Mucosa of gallbladder (tissue), 1 donor: ENCODE measurements at places on chromosomes 4 and X. TPM values are rescaled to one million over a fixed set of nuclear protein-coding genes. Genes with fewer than 3 reads are reported as not detected.

The ARL9 gene
- 0.43 TPM for total RNA-seq

The ADH1A gene
- total RNA-seq: 5.4 TPM

The PDLIM5 gene
- total RNA-seq: 154 TPM

The KIAA0232 gene
- total RNA-seq: 35.0 TPM
